NCI-H187 treated with DMSO at 0.1 percent for 48 hours (cell line): ENCODE measurements at places on chromosomes 12 and 14.

GRCh38 chr14:24959791-24960331, 90.1 kb downstream of the STXBP6 start:
- DNase-seq = no peak

DNA sequence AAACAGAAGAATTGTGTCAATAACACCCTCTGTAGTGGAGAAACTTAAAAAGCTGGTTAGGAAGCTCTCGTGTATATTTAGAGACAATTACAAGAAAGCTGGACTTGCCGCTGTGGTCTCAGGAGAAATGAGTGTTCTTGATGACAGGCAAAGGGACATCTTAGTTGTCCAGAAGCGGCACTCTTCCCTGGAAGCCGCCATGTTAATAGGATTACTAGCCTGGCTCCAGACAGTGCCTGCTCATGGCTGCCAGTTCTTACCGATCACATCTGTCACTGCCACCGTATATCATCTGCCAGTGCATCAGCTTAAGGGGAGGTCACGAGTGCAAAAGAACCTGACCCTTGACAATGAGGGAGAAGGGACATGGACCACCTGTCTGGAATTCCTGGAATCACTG, 48.9 kb downstream of the C14orf132 start:
- DNase-seq = no peak

- no peak for DNase-seq
These were observed 7.5 kb downstream of the PSMA6 start for GRCh38 chr14:35299708-35300107.

DNA sequence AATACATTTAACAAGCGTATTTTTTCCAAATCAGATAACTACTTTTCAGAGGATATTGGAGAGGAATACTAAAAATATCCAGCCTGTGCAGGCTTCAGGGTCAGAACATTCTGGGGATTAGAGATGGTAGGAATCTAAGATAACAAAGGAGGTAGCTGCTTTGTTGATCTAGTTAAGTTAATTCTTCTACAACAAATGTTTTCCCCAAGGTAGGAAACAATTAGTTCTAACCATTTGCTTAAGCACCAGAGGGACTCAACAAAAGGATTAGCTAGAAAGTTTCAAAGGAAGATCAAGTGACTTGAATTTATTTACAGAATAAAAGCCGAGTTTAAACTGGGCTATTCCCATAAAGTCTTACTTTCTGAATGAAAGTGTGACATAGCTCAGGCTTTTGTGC, 524.2 kb downstream of the TMTC2 start:
- DNase-seq = no peak

GRCh38 chr12:115194857-115195256, 510.9 kb upstream of the TBX3 start:
- DNase-seq = no peak

GRCh38 chr14:102472791-102473150, 36.8 kb downstream of the ANKRD9 start:
- no peak for DNase-seq
